Activated naive CD8-positive, alpha-beta T cell treated with anti-CD3 and anti-CD28 coated beads for 36 hours (primary cell): ENCODE measurements at places on chromosomes 1 and 21.
A peak's percentile ranks its signal among the peaks of the same experiment; 100 is the strongest.

GRCh38 chr1:246583056-246583440 lies 16.8 kb downstream of the CNST start:
- no peak for DNase-seq

- DNase-seq = no peak
These were observed 89.7 kb downstream of the TNNI3K start for GRCh38 chr1:74324684-74325448.

GRCh38 chr1:223873044-223873443 lies 27.3 kb upstream of the TP53BP2 start:
- DNase-seq = no peak

DNA sequence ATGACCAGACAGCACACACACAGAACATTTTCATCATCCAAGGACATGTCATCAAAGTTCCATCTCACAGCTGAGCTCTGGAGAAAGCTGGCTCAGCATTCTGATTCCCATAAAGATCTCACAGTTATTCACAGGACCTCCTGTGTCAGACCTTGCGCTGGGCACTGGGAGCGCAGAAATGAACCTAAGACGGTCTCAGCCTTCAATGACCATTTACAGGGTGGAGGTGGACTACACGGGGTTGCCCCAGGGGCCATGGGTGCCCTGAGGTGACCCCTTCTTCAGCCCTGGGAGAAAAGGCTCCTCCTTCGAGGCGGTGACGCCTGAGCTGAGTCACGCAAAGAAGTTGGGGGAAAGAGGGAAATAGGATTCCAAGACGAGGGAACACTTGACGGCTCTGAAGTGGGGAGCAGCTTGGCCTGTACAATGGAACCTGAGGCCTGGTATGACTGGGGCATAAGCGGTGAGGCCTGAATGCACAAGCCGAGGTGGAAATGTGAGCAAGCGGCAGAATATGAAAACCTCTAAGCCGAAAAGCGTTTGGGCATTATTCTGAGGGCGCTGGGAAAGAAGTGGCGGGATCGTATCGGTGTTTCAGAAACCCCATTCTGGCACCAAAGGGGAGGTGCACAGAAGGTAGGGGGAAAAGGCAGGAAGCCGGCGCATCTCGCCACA lies 797 bp downstream of the CC2D1B start:
- DNase-seq = peak; percentile 22

GRCh38 chr1:59354709-59355337 lies 57.9 kb downstream of the FGGY start:
- DNase-seq = no peak
